ENCODE measurements at places on chromosomes 4 and X.
A peak's percentile ranks its signal among the peaks of the same experiment; 100 is the strongest.

GRCh38 chr4:146302822-146303221 lies 88.5 kb downstream of the REELD1 start:
- DNase-seq = no peak

DNA sequence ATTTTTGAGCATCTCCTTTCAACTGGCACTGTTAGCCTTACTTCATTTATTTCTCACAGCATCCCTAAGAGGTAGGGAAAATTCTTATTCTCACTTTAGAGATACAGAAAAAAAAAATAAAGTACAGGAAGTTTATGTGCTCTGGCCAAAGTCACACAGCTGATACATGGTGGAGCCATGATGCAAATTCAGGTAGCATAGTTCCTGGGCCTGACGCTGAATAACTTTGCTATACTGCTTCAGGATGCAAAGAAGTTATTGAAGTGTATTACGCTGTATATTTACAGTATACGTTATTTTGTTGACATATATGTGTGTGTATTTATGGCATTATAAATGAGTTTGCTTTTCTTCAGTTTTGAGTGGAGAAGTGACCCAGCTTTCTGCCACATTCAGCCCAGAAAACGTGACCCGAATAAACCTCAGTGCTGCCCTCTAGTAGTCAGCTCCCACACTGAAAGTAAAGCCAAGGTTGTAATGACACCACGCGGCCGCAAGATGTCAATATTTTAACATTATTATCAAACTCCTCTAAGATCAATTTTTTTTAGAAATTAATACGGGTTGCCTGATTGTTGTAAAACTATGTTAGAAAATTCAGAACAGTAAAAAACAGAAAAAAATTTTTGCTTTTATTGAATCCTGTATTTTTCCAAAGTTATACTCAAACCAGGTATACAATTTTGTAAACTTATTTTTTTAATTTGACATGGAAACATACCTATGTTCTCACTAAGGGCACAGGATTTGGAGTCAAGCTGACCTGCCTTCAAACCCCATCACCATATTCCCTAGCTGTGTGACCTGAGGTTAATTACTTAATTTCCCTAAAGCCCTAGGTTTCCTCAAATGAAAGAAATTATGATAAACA lies 3.8 kb upstream of the GUCY2F start:
- peak; percentile 70 for DNase-seq

DNA sequence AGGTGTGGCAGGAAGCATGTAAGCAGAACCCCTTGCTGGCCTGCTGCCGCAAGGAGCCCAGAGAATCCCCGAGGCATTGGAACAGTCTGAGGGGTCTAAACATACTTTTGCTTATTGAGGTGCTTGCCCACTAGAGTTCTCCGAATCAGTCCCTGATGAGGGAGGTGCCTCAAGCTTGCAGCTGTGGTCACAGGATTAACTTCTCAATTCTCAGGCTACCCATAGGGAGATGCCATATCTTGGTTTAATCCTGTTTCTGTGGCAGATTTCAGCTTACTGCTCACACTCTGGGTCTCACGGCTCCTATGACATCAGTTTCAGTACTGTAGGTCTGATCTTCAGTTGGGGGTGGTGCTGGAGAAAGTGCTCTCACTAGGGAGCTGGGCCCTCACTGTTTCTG lies 39.9 kb downstream of the CCNG2 start:
- DNase-seq = no peak

DNA sequence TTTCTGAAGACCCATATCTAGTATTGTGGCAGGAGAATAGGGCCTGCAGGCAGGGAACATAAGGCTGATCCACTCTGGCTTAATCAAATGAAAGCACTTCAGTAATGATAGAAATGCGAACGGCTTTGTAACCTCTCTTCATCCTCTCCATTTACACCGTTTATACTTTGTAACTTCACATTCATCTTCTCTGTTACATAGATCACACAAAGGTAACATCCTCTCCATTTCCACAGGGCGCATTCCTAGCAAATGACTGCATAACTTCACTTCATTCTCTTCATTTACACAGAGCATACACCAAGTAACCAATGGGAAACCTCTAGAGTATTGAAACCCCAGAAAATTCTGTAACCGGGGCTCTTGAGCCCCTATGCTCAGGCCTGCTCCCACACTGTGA lies 65.5 kb upstream of the SLC34A2 start:
- no peak for DNase-seq

DNA sequence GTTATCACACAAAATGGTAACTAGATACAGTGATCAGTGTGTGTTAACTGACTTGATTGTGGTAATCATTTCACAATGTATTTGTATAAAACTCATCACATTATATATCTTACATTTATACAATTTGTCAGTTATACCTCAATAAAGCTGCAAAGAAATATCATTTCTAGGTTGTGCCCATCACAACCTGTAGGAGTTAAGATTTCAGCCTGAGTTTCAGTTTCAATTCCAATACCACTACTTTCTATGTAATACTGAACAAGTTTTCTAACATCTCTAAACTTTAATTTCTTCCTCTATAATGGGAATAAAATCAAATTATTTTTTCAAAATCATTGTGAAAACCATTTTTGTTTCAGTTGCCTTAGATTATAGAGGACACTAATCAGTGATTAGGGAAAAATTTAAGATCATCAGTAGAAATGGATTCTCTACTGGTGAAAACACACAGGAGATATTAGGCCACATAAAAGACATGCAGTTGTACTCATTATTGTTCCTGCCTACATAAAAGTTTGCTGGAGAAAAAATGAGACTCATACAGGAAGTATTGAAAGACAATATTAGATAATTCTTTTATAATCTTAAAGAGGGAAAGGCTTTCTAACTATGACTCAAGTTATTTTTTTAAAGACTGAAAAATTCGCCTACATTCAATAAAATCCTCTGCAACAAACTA lies 18.4 kb upstream of the TBC1D1 start:
- DNase-seq = no peak

DNA sequence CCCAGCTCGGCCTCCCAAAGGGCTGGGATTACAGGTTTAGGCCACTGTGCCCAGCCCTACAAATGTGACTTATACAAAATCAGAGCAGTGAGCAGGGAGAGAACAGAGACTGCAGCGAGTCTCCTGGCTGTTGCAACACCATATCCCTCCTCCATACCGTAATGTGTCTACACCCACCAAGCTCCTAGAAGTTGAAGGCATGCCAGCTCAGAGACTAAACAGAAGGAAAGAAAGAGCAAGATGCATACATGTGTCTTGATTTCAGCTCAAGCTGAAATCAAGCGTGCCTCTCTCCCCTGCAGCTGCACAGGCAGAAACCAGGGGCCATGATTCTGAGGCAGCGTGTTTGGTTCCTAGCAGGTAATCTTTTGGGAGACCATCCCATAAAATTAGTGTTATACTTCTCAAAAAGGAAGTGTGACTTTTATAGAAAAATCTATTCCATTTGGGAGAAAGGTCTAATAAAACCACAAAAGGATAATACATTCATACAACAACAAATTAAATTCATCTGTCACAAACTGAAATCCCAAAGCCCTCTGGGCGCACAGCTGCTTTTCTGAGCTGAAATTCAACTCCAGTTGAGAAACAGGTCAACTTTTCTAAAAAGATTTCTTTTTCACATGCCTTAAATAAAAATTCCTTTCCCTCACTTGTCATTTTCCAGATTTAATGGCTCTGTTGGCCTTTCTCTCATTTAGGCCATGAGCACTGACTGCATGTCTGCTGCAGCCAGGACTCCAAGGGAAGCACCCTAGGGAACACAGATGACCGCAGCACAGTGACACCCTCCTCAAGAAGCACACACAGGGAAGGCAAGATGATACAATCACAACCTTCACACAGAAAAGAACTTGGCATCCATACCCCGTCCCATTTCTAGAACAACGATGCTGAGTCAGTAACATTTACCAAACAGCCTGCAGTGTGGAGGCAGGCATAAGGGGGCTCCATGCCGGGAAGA lies 34.4 kb downstream of the AFAP1 start:
- no peak for DNase-seq

GRCh38 chr4:164288578-164288977 lies 465.4 kb upstream of the SMIM31 start:
- DNase-seq = no peak

DNA sequence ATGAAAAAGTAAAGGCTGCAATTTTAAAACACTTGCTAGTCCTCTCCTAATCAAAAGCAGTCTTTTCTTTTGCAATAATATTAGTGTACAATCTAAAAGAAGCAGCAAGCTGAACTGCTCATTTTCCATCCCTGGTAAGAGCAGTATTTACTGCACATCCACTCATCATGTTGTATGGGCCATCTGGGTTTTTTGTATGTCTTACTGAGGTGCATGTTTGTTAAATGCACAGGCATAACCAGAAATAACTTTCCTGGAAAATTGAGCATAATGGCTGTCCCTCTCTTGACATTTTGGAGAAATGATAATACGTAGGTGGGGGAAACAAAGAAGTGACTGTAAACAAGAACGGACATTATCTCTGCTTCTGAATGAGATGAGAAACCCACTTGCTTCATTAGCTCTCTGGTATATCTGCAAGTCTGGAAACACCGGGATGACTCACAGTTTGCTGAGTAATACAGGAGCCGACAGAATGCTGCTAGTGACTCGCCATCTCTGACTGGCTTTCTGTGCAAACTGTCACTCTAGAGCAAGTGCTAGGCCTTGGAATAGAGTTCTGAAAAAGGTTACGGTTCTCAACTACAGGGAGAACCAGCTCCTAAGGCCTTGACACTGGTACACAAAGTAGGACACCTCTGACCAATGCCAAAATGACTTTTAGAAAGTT lies 85.7 kb upstream of the MTM1 start:
- DNase-seq = no peak

DNA sequence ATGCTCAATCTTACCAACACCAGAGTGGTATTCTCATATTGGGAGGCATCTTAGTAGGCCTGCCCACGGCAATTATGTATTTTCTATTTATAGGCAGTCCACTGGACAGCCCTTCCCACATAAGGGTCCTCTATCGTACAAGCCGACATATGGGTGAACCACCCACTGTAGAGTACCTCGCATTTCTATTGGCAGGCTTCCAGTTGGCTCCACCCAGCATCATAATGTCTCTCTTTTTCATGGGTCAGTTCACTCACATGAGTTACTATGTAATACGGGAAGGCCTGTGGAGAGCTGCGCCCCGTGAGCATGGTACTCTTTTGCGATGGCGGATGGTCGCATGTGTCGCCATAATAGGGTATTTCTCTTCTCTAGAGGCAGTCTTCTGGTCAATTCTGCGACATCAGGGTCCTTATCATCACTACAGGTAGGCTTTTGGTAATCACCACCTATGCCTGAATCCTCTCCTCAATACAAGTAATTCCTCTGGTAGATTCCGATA lies 29.4 kb upstream of the FOXR2 start:
- no peak for DNase-seq

- peak; percentile 56 for DNase-seq
Observed at GRCh38 chr4:160826339-160826679, 1337.5 kb downstream of the FSTL5 start.

- no peak for DNase-seq
Observed at GRCh38 chr4:75723163-75724065, 963 bp upstream of the USO1 start.

GRCh38 chr4:108512615-108513505 lies 107.5 kb upstream of the RPL34 start:
- DNase-seq = no peak

GRCh38 chr4:48831532-48832030 lies 693 bp downstream of the OCIAD1 start:
- no peak for DNase-seq

DNA sequence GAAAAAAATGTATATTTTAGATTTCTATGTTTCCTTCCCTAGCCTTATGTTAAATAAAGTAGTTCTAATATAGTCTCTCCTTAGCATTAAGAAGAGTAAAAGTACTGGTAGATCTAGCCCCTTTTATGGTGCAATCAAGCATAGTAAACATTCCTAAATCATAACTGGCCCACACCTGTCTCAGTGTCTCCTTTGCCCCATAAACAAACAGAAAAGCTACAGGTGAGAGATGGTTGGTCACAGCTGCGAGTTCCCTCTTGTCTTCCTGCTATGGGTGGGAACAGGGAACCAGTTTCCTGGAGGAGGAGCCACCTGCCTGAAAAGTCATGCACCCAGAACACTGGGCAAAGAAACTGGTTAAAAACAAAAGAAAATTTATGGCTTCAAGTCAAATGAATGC lies 16.6 kb downstream of the SOWAHB start:
- DNase-seq = no peak

GRCh38 chr4:89006307-89006706 lies 50.7 kb downstream of the FAM13A start:
- no peak for DNase-seq

DNA sequence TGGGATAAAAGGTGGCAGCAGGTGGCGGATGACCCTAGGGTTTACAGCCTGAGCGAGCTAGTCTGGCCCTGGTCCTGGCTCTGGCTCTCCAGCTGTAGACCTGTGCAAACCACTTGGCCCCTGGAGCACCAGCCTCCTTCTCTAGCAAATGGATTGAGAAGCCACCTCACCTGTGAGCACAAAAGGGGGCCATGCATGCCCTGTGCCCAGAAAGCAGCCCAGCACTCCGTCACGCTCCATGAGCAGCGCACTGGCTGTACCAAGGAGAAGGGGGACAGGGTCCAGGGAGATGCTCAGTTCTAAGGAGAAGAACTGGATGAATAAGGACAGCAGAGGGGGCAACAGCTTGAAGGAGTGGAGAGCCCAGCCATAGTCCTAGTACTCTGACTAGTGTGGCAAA lies 46.9 kb upstream of the C4orf50 start:
- no peak for DNase-seq

DNA sequence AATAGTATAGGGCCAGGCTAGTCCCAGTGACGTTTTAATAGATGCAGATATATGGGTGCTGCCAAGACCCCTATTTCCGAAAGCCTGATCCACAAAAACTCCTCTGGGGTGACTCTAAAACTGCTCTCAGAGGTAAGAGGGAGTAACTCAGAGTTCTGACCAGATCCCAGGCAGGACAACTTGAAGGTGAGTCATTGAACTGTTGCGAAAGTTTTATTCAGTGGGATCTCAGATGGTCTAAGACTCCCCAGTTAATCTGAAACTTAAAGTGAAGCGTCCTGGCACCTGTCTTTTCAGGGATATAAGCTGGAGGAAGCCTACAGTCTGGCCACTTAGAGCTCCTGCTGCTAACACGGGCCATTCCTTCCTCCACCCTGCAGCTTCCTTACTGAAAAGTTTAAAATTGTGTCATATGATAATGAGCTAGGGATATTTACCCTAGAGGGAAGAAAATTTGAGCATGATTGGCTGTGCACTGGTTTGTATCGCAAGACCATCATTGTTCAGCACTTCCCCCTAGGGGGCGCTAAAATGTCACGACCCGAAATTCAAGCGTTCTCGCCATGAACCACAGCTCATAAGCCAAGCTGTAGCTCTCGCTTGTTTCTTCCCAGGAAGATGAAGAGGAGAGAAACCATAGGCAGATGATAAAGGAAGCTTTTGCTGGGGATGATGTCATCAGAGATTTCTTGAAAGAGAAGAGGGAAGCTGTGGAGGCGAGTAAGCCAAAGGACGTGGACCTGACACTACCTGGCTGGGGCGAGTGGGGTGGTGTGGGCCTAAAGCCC lies 19.5 kb downstream of the UTP14A start:
- peak; percentile 65 for DNase-seq

- no peak for DNase-seq
Observed at GRCh38 chr4:117417856-117418255, 332.5 kb upstream of the TRAM1L1 start.

- DNase-seq = no peak
Observed at GRCh38 chr4:155241664-155242063, 33.2 kb downstream of the NPY2R start.

GRCh38 chrX:133670383-133670782 lies 255.1 kb upstream of the GPC4 start:
- DNase-seq = peak; percentile 25
